Activated CD8-positive, alpha-beta T cell treated with anti-CD3 and anti-CD28 coated beads for 36 hours (primary cell): ENCODE measurements at places on chromosomes 2 and 18.

GRCh38 chr2:137021763-137022162, 256.4 kb downstream of the THSD7B start:
- no peak for DNase-seq

GRCh38 chr2:54595999-54596902, 127.2 kb upstream of the EML6 start:
- peak; percentile 54 for DNase-seq

GRCh38 chr2:226211439-226211838, 588.2 kb downstream of the IRS1 start:
- no peak for DNase-seq

GRCh38 chr2:216878072-216878471, 18.2 kb upstream of the TNP1 start:
- DNase-seq: no peak

DNA sequence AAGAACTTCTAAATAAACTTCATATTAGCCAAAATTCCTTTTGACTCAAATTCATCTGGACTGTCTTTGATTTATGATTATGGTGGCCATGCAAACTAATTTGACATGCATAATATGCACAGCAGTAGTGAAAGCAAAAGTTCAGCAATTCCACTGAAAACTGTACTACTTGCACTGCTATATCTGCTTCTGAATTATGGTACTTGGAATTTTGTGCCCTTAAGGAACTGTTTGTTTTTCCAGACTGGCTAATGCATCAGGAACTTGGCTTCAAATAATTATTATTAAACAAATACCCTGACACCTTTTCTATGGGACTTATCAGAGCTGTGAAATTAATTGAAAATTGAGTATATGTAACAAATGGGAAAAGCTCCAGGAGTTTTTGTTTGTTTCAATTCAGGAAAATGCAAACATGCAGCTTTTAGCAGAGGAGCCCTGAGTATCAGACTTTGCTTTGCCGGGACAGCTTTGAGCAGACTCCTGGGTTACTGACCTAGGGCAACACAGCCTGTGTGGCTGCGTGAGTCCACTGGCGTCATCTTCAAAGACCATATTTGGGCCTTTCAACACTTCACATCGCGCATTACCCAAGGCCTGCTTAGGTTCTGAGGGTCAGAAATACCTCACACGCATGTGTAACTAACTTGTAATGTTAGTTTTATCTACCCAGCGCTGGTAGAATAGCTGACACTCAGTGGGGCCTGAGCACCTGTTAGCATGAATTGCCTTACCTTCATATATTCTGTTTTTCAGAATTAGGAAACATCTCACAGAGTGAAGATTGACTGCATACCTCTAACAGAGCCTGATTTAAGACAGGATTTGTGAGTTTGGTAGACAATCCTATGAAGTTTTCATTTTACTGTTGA, 35.4 kb downstream of the CFAP221 start:
- no peak for DNase-seq

DNA sequence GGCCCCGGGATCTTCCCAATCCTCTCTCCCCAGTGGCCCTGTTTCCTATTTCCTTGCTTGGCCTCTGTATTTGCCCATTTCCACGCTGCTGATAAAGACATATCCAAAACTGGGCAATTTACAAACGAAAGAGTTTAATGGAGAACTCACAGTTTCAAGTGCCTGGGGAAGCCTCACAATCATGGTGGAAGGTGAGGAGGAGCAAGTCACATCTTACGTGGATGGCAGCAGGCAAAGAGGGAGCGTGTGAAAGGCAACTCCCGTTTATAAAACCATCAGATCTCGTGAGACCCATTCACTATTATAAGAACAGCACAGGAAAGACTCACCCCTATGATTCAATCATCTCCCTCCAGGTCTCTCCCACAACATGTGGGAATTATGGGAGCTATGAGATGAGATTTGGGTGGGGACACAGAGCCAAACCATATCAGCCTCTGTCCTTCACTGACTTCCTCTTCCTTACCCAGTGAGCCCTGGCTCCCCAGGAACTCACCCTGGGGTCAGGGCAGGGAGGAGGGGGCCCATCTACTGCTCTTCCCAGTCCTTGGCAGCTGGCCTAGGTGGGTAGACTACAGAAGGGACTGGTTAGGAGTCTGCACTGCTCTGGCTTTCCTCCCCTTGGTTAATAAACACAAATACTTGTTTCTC, 105.8 kb upstream of the MYCN start:
- DNase-seq: no peak

- no peak for DNase-seq
These were observed 108.8 kb upstream of the HAAO start for GRCh38 chr2:42901076-42901640.

- DNase-seq: no peak
These were observed 53.6 kb downstream of the GALNT1 start for GRCh38 chr18:35635170-35635569.

DNA sequence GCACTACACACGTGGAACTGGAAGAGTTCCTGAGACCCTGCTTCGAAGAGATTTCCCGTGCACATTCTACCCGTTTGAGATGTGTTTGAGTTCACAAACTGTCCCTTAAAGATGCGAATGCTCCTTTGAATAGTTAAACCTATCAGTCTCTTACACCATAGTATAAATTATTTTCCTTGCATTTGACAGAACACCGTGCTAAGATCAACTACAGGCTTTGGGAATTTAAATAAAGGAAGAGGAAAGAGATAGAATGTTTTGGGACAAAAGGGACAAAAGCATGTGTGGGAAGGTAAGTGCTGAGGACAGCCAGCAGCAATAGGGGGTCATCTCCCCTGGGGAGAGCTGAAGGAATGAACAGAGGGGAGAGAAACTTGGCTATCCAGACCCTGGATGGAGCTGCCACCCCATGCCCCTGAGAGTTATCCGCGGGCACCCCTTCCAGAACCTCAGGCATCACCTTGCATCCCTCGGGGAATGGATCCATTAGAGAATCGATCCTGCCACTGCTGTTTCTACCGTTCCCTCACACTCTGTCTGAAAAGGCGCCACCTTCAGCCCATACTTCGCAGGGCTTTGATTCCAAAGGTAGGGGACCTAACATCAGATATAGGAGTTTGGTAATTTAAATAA, 888 bp upstream of the ADCY3 start:
- DNase-seq: peak; percentile 38
